ENCODE measurements at places on chromosomes 7 and 10.
A peak's percentile ranks its signal among the peaks of the same experiment; 100 is the strongest.

- no peaks in the 10 kb centered on the region for H3K4me1 ChIP-seq
- no peak for DNase-seq
- no peaks in the 10 kb centered on the region for H3K27me3 ChIP-seq
Measured at GRCh38 chr7:34091321-34091917, 186.1 kb downstream of the BMPER start.

DNA sequence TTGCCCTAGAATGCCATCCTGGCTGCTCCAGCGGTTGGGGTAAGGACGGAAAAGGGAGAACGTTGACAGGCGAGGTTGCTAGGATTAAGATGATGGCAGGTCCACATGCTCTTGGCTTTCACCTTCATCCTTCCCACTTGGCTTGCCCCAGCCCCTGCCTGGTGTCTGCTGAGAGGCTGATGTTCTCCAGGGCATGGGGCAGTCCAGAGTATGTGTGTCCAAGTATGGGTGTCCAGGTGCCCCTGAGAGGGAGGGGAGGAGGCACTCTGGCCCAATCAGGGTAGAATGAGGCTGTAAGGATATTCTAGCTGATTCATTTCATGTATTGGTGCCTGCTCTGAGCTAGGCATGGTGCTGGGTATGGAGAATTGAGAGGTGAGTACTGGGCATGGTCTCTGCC is 12.6 kb downstream of the NEURL1 start:
- H3K27ac ChIP-seq = no peak overlapping the region
- no peak overlapping the region for H3K4me3 ChIP-seq
- peaks cover 15% of the 10 kb centered on the region for H3K4me1 ChIP-seq
- H3K27me3 ChIP-seq = peaks cover 53% of the 10 kb centered on the region
- no peak for DNase-seq

- H3K4me1 ChIP-seq = no peaks in the 10 kb centered on the region
- H3K36me3 ChIP-seq = no peaks in the 10 kb centered on the region
- H3K27me3 ChIP-seq = no peaks in the 10 kb centered on the region
- no peak overlapping the region for H3K27ac ChIP-seq
- H3K4me3 ChIP-seq = no peak overlapping the region
- no peak for DNase-seq
Measured at GRCh38 chr7:124462249-124462648, 303.3 kb downstream of the GPR37 start.

GRCh38 chr10:107585630-107586029 is 421.1 kb upstream of the SORCS1 start:
- no peaks in the 10 kb centered on the region for H3K27me3 ChIP-seq
- no peaks in the 10 kb centered on the region for H3K36me3 ChIP-seq
- DNase-seq = no peak
- no peak overlapping the region for H3K4me3 ChIP-seq
- H3K4me1 ChIP-seq = no peaks in the 10 kb centered on the region
- no peak overlapping the region for H3K27ac ChIP-seq

- H3K4me1 ChIP-seq = peaks cover 48% of the 10 kb centered on the region
- H3K27me3 ChIP-seq = no peaks in the 10 kb centered on the region
- H3K27ac ChIP-seq = peak within 1 kb of the TSS; percentile 91
- peak within 1 kb of the TSS; percentile 88 for H3K4me3 ChIP-seq
- peaks cover 33% of the 10 kb centered on the region for H3K36me3 ChIP-seq
- DNase-seq = peak; percentile 91
Measured at GRCh38 chr10:100529475-100530298, at the start of gene NDUFB8. TSS of gene NDUFB8 (minus strand) at chr10:100529871. CDS start at chr10:100529851, 20 bp downstream.

- no peak for DNase-seq
- peak overlapping the region; percentile 1 for H3K4me3 ChIP-seq
- peak overlapping the region; percentile 74 for H3K27ac ChIP-seq
- H3K27me3 ChIP-seq = no peaks in the 10 kb centered on the region
Measured at GRCh38 chr10:7027913-7028808, 382.7 kb downstream of the SFMBT2 start.

DNA sequence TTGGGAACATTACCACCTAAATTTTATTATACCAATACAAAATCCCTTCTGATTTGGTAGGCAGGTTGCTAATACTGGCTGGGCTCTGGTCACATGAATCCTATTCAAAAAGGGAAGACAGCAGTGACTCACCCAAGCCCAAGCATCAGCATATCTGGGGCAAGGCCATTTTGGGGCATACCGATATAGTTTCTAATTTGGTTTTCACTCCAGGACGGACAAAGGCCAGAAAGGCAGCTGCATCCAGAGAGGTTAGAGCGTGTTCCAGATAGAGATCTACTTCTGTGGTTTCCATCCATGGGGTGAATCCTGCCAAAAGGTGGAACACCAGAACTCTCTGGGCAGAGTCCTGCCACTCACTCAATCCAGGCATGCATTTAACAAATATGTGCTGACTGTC is 335.8 kb downstream of the ELMO1 start:
- H3K4me1 ChIP-seq = peaks cover 68% of the 10 kb centered on the region
- peaks cover 46% of the 10 kb centered on the region for H3K36me3 ChIP-seq
- no peak overlapping the region for H3K4me3 ChIP-seq
- no peaks in the 10 kb centered on the region for H3K27me3 ChIP-seq

- no peak overlapping the region for H3K27ac ChIP-seq
- no peak for DNase-seq
- H3K4me1 ChIP-seq = peaks cover 39% of the 10 kb centered on the region
- H3K36me3 ChIP-seq = peaks cover 13% of the 10 kb centered on the region
Measured at GRCh38 chr7:43692582-43693373, 36.5 kb downstream of the COA1 start.

GRCh38 chr10:78688901-78689583 is 379.7 kb upstream of the ZMIZ1 start:
- no peak for DNase-seq
- H3K27me3 ChIP-seq = peaks cover 12% of the 10 kb centered on the region
- peaks cover 4% of the 10 kb centered on the region for H3K4me1 ChIP-seq
- no peaks in the 10 kb centered on the region for H3K36me3 ChIP-seq
- no peak overlapping the region for H3K27ac ChIP-seq

GRCh38 chr10:121831777-121832176 is 96.1 kb downstream of the ATE1 start:
- H3K36me3 ChIP-seq = peaks cover 43% of the 10 kb centered on the region
- no peak for DNase-seq
- no peak overlapping the region for H3K27ac ChIP-seq
- no peaks in the 10 kb centered on the region for H3K4me1 ChIP-seq
- no peaks in the 10 kb centered on the region for H3K27me3 ChIP-seq
- no peak overlapping the region for H3K4me3 ChIP-seq

- peaks cover 3% of the 10 kb centered on the region for H3K36me3 ChIP-seq
- H3K4me1 ChIP-seq = peaks cover 48% of the 10 kb centered on the region
- peak overlapping the region; percentile 98 for H3K27ac ChIP-seq
Measured at GRCh38 chr7:140230516-140230860, 53.7 kb upstream of the KDM7A start.

DNA sequence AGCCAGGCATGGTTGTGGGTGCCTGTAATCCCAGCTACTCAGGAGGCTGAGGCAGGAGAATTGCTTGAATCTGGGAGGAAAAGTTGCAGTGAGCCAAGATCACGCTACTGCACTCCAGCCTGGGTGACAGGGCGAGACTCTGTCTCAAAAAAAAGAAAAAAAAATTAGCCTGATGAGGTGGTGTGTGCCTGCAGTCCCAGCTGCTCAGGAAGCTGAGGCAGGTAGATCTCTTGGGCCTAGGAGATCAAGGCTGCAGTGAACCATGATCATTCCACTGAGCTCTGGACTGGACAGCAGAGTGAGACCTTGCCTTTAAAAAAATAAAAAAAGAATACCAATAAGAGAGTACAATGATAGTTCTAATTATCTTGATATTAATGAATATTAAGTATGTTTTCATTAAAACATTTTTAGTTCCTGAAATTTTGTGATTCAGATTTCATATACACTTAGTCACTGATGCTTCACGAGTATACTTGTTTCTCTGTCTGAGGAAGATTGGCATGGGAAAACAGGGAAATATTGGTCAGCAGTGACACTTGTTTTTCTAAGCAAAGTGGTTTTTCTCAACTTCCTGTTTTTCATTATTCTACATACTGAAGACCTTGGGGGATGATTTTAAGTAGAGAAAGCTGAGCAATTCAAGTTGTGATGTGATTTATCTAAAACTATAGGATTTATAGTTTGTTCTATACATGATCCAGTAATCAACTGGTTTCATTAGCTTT is 76.8 kb downstream of the ADK start:
- peak overlapping the region; percentile 34 for H3K4me3 ChIP-seq
- H3K27ac ChIP-seq = peak overlapping the region; percentile 82

DNA sequence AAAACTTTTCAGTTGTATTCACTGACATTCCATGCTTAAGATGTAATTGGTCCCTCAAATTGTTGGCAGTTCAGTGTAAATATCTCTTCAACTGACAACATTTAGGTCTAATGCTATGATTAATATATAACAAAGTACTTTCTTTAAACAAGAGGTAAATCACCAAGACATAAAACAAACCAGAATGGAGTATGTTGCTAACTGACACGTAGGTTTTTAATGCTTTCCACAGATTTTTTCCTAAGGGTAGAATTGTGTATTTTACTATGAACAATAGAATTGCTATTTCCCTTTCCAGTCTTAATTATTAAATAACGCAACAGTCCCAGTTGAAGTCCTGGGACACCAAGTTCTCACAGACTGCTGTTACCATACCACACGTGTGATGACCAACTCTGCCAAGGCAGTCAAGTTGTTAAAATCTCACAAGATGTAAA is 4.1 kb downstream of the JCAD start:
- H3K36me3 ChIP-seq = no peaks in the 10 kb centered on the region
- no peak overlapping the region for H3K27ac ChIP-seq
- H3K4me3 ChIP-seq = no peak overlapping the region
- peaks cover 46% of the 10 kb centered on the region for H3K27me3 ChIP-seq
- peaks cover 7% of the 10 kb centered on the region for H3K4me1 ChIP-seq

DNA sequence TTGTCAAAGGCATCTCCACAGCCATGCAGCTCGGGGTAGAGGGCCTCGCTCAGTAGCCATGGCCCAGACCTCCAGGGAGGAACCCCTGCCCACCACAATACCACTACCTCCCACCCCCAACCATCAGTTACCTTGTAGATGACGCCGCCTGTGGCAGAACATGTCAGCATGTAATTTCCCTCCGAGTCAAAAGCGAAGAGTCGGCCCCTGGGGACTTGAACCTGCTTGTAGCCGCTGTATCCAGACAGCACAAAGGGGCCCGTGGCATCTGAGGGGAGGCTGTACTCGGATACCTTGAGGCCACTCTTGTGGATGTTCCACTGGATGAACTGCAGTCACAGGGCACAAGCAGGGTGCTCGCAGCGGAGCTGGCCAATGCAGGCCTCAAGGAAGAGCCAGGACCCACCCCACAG is 16.3 kb upstream of the CYREN start:
- H3K27me3 ChIP-seq = no peaks in the 10 kb centered on the region
- peak overlapping the region; percentile 31 for H3K27ac ChIP-seq
- DNase-seq = peak; percentile 42
- H3K4me1 ChIP-seq = peaks cover 7% of the 10 kb centered on the region
- H3K4me3 ChIP-seq = no peak overlapping the region
- H3K36me3 ChIP-seq = peaks cover 75% of the 10 kb centered on the region

DNA sequence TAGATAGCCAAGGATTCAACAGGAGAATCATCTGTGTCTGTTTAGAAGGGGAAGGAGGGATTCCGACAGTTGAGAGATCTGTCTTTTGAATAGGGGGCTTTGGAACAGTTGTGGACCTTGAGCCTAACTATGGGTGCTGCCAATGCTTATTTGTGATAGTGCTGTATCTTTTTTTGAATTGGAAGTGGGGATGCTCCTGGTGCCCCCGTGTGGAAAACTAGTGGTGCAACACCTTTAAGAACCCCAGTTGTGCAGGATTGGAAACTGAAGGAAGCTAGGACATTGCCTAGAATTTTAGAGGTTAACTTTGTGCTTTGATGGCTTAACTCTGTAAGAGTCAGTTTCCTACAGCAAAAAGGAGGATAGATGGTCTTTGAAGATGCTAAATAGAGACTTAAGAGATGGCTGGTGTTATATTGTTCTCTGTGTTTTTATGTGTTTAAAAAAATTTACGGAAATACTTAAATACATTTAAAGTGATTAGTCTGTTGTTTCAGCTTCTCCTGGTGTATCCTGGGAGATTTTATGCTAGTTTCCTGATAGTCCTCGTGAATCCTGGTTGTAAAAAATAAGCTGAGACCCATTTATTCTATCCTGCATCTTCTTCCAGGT is 69.3 kb downstream of the AP3M1 start:
- no peaks in the 10 kb centered on the region for H3K27me3 ChIP-seq
- H3K27ac ChIP-seq = peak overlapping the region; percentile 44
- H3K4me1 ChIP-seq = peaks cover 56% of the 10 kb centered on the region
- peak overlapping the region; percentile 0 for H3K4me3 ChIP-seq

- no peak for DNase-seq
- H3K4me3 ChIP-seq = no peak overlapping the region
- peaks cover 31% of the 10 kb centered on the region for H3K4me1 ChIP-seq
- H3K27ac ChIP-seq = no peak overlapping the region
- peaks cover 94% of the 10 kb centered on the region for H3K27me3 ChIP-seq
Measured at GRCh38 chr10:101140084-101140949, 9.2 kb downstream of the TLX1 start.

GRCh38 chr10:97782455-97783228 is 10.8 kb upstream of the SFRP5 start:
- no peak overlapping the region for H3K4me3 ChIP-seq
- no peaks in the 10 kb centered on the region for H3K27me3 ChIP-seq
- H3K36me3 ChIP-seq = no peaks in the 10 kb centered on the region
- H3K4me1 ChIP-seq = peaks cover 24% of the 10 kb centered on the region
- no peak overlapping the region for H3K27ac ChIP-seq
- DNase-seq = no peak

DNA sequence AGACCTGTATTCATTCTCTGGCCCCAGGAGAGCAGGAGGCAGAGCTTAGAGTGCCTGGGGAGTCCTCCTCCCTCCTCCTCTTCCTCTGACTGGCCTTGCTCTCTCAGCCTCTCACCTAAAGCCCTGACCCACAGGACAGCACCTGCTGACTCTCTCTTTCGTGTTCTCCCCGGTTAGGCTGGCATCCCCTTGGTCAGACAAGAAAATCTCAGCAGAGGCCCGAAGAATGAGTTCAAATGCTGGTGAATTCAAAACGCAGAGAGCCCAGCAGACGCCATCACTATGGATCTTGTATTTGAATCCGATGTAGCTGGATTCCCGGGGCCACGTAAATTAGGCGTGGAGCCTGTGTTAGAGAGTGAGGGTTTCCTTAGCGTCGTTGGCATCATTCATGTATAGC is 255.3 kb downstream of the KLF6 start:
- no peak overlapping the region for H3K4me3 ChIP-seq
- peaks cover 11% of the 10 kb centered on the region for H3K4me1 ChIP-seq
- no peak overlapping the region for H3K27ac ChIP-seq

GRCh38 chr7:106287786-106288185 is 3.0 kb upstream of the NAMPT start:
- H3K27me3 ChIP-seq = peaks cover 3% of the 10 kb centered on the region
- peaks cover 42% of the 10 kb centered on the region for H3K4me1 ChIP-seq
- no peak for DNase-seq
- H3K27ac ChIP-seq = peak overlapping the region; percentile 61
- peaks cover 13% of the 10 kb centered on the region for H3K36me3 ChIP-seq
- H3K4me3 ChIP-seq = no peak overlapping the region

DNA sequence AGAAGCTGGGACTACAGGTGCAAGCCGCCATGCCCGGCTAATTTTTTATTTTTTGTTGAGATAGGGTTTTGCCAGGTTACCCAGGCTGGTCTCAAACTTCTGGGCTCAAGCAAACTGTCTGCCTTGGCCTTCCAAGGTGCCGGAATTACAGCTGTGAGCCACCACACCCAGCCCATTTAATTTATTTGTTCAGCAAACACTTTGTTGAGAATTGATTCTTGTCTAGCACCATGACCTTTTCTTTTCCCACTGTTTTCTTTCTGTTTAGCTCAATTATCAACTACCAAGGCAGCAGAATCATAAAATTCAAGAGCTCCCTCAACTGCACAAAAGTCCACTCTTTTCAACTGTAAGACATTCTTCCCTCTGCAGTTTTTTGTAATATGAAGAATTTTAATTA is 47.8 kb upstream of the PARD3 start:
- no peak overlapping the region for H3K4me3 ChIP-seq
- no peaks in the 10 kb centered on the region for H3K4me1 ChIP-seq
- H3K27ac ChIP-seq = no peak overlapping the region
- H3K36me3 ChIP-seq = no peaks in the 10 kb centered on the region
- no peak for DNase-seq

Data from activated naive CD8-positive, alpha-beta T cell treated with anti-CD3 and anti-CD28 coated beads, Interleukin-2, amount 50 U/mL, for 24 hours (primary cell).